ENCODE measurements at places on chromosomes 6 and 20. TPM values are rescaled to one million over a fixed set of nuclear protein-coding genes. Genes with fewer than 3 reads are reported as not detected.

GRCh38 chr6:28794175-28795002 lies 129.4 kb downstream of the TRIM27 start:
- no peaks in the 10 kb centered on the region for H3K4me1 ChIP-seq
- no peaks in the 10 kb centered on the region for H3K36me3 ChIP-seq
- H3K4me3 ChIP-seq: no peak overlapping the region

GRCh38 chr6:144143106-144143505 lies 7.2 kb upstream of the STX11 start:
- DNase-seq: no peak
- H3K27me3 ChIP-seq: no peaks in the 10 kb centered on the region
- H3K4me1 ChIP-seq: no peaks in the 10 kb centered on the region
- H3K4me3 ChIP-seq: no peak overlapping the region
- no peak overlapping the region for H3K27ac ChIP-seq

GRCh38 chr6:163412341-163412740 lies 2.2 kb upstream of the QKI start:
- H3K4me3 ChIP-seq: peak overlapping the region; percentile 87
- DNase-seq: no peak
- H3K27ac ChIP-seq: no peak overlapping the region
- H3K36me3 ChIP-seq: no peaks in the 10 kb centered on the region
- no peaks in the 10 kb centered on the region for H3K27me3 ChIP-seq
- no peaks in the 10 kb centered on the region for H3K4me1 ChIP-seq

- no peaks in the 10 kb centered on the region for H3K36me3 ChIP-seq
- H3K4me3 ChIP-seq: no peak overlapping the region
- no peak for DNase-seq
- H3K27ac ChIP-seq: no peak overlapping the region
- H3K4me1 ChIP-seq: no peaks in the 10 kb centered on the region
- no peaks in the 10 kb centered on the region for H3K27me3 ChIP-seq
Measured at GRCh38 chr6:47727391-47727790, 29.0 kb downstream of the ADGRF4 start.

- H3K27ac ChIP-seq: no peak overlapping the region
- H3K27me3 ChIP-seq: no peaks in the 10 kb centered on the region
- no peak overlapping the region for H3K4me3 ChIP-seq
- H3K36me3 ChIP-seq: no peaks in the 10 kb centered on the region
Measured at GRCh38 chr6:92589996-92590395, 829.4 kb downstream of the EPHA7 start.

DNA sequence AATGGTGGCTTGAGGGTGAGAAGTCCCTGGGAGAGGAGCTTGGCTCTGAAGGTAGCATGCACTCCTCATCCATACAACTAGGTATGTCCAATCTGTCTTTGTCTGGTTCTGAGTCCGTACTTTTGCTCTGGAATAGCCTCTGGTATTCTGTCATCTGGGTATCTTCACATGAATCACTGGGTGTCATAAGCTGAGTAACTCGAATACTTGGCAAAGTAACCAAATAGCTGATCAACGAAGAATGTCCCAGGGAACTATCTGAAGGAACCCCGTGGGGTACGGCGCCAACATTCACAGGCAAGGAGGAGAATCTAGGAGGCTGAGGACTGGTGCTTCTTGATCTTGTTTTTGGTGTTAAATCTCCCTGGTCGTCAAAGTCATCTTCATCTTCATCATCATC lies 184.8 kb downstream of the HIVEP2 start:
- no peaks in the 10 kb centered on the region for H3K4me1 ChIP-seq
- H3K4me3 ChIP-seq: no peak overlapping the region
- no peak overlapping the region for H3K27ac ChIP-seq
- peaks cover 14% of the 10 kb centered on the region for H3K36me3 ChIP-seq

GRCh38 chr20:46043556-46043955 lies 14.5 kb downstream of the SLC12A5 start:
- no peaks in the 10 kb centered on the region for H3K27me3 ChIP-seq
- H3K4me1 ChIP-seq: no peaks in the 10 kb centered on the region
- no peak for DNase-seq
- H3K27ac ChIP-seq: no peak overlapping the region
- no peaks in the 10 kb centered on the region for H3K36me3 ChIP-seq

GRCh38 chr6:148758492-148758891 lies 11.7 kb downstream of the UST start:
- H3K27ac ChIP-seq: no peak overlapping the region
- peaks cover 5% of the 10 kb centered on the region for H3K4me1 ChIP-seq
- no peaks in the 10 kb centered on the region for H3K36me3 ChIP-seq
- no peak overlapping the region for H3K4me3 ChIP-seq
- H3K27me3 ChIP-seq: no peaks in the 10 kb centered on the region

DNA sequence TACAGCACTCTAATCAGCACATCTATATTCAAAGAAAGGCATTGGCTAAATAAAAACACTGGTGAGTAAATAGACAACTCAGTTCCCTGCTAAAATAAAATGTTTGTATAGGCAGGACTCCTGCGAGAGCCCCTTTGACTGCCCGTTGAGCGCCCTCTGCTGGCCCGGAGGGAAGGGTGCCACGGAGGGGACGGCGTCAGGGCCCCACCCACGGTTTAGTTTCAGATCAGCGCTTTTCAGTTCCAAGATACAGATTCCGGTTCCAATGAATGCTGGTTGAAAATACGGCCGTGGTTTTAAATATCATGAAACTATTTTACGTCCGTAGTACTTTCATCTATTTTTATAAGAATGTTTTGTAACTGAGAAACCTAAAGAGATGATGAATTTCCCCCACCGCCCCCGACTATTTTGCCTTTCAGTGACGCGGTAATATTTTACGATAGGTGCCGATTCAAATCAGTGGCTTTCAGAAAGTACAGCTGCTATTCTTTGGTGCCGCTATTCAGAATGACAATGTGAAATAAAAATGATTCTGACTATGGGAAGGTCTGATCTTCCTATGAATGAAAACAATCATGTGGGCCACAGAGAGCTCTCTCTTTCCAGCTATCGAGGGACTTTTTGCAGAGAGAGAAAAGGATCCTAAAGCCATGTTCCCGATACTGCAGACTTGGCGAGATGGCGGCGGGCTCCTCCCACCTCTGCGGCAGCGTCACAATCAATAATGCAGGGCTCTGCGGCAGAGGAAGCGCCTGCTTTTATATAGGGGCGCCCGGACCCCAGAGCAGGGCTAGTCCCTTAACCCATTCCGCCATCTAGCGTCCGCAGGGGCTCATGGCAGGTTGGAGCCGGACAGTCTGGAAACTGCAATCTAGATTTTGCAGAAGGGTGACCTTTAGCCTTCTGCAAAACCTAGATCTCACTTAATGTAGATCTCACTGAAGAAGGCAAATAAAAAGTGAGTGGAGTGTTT lies 10.6 kb upstream of the CCN6 start:
- H3K36me3 ChIP-seq: no peaks in the 10 kb centered on the region
- peak overlapping the region; percentile 70 for H3K4me3 ChIP-seq
- H3K27me3 ChIP-seq: no peaks in the 10 kb centered on the region
- DNase-seq: peak; percentile 91

The FOXC1 gene
- 88.8 TPM for total RNA-seq

The PNLDC1 gene
- total RNA-seq: not detected

The PROKR2 gene
- not detected for total RNA-seq

The UBD gene
- total RNA-seq: 0.32 TPM

Measured in aorta (tissue), 5 donors.